ENCODE measurements at places on chromosomes 11 and 22.

DNA sequence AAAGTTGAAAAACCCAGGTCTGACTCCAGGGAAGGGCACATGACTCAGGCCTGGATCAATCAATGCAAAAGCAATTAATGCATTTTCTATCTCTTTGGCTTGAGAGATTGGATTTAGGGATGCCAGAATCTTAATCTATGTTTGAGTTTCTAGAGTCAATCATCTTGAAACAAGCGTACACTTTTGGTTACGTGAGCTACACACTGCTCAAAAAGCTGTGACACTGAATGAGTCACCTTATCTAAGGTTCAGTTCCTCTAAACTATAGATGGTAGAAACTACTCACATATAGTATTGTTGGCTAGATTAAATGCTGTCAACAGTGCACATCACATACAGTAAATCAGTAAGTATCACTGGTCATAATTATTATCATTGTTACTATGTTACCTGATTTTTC lies 24.2 kb downstream of the MRE11 start:
- H3K27me3 ChIP-seq: no peaks in the 10 kb centered on the region
- no peaks in the 10 kb centered on the region for H3K4me1 ChIP-seq
- H3K4me3 ChIP-seq: no peak overlapping the region
- no peak overlapping the region for H3K27ac ChIP-seq
- no peak for DNase-seq

GRCh38 chr22:44753189-44754042 lies 1.0 kb downstream of the ARHGAP8 start:
- DNase-seq: no peak
- no peak overlapping the region for H3K27ac ChIP-seq
- no peaks in the 10 kb centered on the region for H3K27me3 ChIP-seq
- H3K36me3 ChIP-seq: no peaks in the 10 kb centered on the region
- H3K4me1 ChIP-seq: peaks cover 5% of the 10 kb centered on the region

DNA sequence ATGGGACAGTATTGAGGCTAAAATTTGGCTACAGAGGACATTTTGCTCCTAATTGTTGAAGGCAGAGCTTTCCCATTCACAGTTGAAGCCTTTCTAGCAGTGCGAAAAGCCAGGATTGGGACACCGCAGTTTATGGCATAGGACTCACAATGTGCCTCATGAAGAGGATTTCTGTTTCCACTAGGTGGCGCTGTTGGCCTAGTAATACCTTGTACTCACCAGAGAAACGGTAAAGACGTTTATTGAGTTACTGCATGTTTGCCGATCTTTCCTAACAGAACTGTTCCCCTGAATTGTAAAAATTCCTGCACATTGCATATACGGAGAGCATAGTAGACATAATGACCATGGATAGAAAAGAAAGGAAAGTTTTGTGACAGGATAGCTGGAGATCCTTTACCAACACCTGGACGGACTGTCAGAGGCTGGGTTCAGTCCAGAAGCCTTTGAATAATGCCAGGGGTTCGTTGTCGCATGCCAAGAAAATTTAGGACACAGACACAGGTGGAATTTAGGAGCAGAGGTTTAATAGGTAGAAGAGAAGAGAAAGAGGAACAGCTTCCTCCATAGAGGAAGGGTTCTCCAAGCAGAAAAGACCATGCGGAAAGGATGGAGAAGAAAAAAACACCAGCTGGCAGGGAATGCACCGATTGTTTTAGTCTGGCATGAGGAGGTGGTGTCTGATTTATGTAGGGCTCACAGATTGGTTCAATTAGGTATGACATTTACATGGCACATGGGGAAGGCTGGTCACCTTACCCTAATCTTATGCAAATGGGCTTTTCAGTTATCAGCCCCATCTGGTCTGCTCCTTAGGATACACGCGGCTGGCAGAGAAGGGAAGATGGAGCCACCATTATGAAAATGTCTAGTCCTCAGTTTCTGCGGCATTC lies 10.8 kb upstream of the OR51D1 start:
- no peaks in the 10 kb centered on the region for H3K27me3 ChIP-seq
- H3K27ac ChIP-seq: no peak overlapping the region
- no peaks in the 10 kb centered on the region for H3K36me3 ChIP-seq
- H3K4me1 ChIP-seq: no peaks in the 10 kb centered on the region
- H3K4me3 ChIP-seq: no peak overlapping the region
- DNase-seq: no peak

- no peak overlapping the region for H3K27ac ChIP-seq
- H3K4me1 ChIP-seq: peaks cover 2% of the 10 kb centered on the region
- DNase-seq: no peak
Observed at GRCh38 chr11:1263010-1263409, 40.1 kb downstream of the MUC5B start.

DNA sequence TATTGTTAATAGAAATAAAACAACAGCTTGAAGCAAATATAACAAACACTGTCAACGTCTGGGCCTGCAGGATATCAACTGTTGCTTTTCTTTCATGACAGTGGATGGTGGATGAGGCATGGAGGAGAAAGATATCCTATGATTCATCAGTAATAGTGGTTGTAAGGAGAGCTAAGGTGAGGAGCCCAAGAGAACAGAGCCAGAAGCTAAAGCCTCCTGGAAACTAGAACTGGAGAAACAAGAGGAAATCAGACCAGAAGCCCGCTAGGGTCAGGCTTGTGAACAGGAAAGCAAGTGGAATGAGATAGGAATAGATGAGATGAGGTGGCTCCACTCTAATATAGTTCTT lies 37.7 kb upstream of the MMP12 start:
- no peaks in the 10 kb centered on the region for H3K36me3 ChIP-seq
- DNase-seq: no peak
- H3K4me3 ChIP-seq: no peak overlapping the region
- H3K27me3 ChIP-seq: no peaks in the 10 kb centered on the region
